ENCODE measurements at places on chromosomes 2 and 18. TPM values are rescaled to one million over a fixed set of nuclear protein-coding genes. Genes with fewer than 3 reads are reported as not detected.

DNA sequence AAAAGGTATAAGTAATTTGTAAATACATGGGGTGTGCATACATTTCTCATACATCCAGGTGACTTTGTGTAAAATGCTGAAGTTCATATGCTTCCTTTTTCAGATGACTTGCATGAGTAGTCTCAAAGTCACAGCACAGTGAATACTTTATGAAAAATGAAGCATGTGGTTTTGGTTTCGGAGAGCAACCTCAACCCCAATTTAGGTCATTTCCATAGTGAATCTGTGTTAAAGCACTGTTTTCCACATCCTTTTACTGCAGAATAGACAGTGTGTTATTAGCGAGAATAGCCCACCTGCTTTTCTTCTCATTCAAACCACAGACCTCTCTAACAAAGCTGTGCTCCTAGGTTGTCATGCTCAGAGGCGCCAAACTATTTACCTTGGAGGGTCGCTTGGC, 204.4 kb upstream of the RASGRP3 start:
- peak; percentile 5 for DNase-seq

DNA sequence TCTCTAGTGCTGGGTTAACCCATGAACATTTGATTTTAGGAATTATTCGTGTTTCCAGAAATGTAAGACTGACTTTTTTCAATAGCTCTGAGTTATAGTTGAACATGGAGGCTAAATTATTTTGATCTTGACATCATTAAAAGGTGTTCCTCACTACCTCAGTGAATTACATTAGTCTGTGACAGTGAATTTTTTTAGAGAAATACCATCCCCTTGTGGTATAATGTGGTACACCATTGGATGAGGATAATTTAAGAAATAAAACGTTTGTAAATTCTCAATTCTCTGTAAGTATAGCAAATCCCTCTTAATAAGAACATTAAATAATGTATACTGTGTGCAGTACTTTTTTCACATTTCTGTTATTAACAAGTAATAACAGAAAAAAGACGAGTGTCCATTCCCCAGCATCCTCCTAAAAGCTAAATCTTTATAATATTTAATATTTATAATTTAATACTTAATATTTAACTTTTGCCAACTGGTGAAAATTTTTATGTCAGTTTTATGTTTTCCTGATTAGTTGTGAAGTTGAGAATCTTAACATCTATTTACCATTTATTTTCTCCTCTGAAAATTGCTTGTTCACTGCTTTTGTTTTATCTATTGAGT, 70.3 kb upstream of the CWC22 start:
- DNase-seq, result no peak

- peak; percentile 85 for DNase-seq
Observed at GRCh38 chr2:200812122-200813022, 662 bp downstream of the BZW1 start.

DNA sequence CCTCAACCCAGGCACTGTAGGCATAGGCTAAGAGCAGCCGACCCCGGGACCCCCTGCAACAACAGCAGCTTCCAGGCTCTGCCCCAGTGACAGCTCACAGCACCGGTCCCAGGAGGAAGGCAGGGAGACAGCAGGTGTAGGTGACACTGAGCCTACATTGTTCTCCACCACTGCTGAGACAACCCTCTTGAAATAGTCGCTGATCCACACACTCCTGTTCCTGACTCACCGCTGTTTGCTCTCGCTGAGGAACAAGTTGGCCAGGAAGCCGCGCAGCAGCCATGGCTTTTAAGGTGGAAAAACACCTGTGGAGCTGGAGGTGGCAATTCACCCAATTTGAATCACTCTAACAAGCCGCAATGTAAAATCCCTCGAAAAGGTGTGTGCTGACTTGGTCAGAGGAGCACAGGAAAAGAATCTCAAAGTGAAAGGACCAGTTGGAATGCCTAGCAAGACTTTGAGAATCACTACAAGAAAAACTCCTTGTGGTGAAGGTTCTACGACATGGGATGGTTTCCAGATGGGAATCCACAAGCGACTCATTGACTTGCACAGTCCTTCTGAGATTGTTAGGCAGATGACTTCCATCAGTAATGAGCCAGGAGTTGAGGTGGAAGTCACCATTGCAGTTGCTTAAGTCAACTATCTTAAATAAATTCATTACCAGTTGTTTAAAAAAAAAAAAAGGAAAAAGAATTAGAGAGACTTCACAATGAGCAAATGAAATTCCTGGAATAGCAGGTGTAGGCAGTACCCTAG, 167.5 kb downstream of the ARL4C start:
- DNase-seq, result no peak

The GPR75 gene
- total RNA-seq, result 0.91 TPM

DNA sequence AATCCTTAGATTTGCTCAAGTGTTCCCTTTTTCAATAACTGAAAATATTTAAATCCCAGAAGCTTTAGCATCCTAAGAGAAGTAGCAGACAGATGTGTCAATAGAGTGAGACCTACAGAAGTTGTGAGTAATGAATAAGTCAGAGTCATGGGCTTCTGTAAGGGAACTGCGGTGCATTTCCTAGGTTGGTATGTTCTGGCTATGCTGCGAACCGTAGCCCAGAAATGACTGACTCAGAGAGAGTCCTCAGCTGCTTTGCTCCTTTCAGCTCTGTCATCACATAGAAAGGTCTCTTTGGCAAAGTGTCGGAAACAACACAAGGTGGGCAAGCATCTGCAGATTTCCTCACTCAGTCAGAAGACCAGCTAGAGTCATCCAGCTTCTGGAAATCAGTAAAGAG, 297.1 kb downstream of the ARHGAP15 start:
- DNase-seq, result no peak

The CERKL gene
- total RNA-seq, result not detected

GRCh38 chr2:6785493-6785892, 80.2 kb downstream of the CMPK2 start:
- no peak for DNase-seq

DNA sequence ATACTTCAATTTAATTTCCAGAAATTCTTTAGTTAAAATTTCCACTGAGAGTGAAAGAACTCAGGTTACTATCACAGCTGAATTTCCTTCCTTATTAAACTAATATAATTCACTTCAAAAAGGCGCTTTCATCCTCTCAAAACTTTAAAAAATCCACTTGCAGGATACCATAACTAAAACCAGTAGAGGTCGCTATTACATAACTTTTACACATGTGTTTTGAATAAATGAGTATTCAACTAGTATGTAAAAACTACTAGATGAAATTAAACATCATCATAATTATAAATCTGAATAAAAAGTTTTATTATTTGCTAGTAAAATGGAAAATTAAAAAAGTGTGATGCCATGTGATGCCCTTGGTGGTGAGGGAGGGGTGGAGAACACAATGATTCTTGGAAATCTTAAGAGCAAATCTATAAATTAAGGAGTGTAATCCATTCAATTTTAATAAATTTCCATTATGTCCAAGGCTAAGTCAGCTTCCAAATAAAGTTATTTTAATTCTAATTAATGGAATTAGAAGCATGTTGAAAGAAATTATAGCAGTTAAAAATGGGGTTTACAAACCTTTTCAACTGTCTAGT, 61.4 kb downstream of the SOS1 start:
- DNase-seq, result no peak

DNA sequence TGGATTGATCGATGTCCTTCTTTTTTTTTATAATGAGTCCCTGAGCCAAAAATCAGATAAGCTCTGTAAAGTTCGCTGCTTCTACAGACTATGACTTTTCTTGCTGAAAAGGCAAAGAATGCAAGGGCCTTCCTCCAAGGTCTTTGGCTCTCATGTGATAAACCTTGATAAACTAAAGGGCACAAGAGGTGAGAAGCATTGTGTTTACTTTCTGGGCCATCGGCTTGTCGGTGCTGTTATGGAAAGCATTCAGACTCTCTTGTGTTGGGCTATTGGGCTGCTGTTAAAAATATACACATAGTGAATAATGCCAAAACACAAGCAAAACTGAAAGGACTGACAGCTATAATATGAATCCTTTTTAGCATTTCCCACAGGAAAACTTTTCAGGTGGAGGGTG, 472.4 kb upstream of the SPHKAP start:
- DNase-seq, result no peak

DNA sequence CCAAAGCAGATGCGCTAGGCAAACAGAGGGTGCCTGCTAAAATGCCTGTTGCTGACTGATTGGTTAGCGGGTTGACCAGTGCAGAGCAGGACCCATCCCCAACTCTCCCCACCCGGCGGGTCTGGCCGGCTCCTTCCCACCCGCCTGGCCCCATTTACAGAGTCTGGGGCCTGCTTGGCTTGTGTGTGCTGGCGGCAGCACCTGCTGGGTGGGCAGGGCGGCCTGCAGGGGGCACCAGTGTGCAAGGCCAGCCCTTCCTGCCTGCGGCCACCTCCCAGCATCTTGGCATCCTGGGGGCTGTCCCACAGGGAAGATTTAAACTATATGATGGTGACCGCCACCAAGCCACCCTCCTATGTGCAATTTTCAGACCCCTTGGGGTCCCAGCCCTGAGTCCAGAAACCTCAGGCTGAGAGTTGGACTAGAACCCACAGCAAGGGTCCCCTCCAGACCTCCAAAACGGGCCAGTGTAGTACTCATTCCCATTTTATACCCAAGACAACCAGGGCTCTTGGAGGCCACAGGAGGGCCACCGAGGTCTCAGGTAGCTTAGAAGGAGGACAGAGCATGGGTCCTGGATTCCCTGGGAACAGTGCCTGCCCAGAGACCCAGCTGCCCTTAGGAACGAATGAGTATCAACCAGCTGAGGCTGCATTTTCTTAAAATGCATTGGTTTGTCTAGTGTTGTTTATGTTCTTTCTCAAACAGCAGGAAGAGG, 173.6 kb downstream of the SMAD7 start:
- DNase-seq, result peak; percentile 77

GRCh38 chr18:805008-805754, 6.9 kb downstream of the YES1 start:
- DNase-seq, result no peak

GRCh38 chr2:53854678-53855077, 5.1 kb downstream of the GPR75 start:
- DNase-seq, result no peak

The ARHGAP15 gene
- total RNA-seq, result 91.4 TPM

DNA sequence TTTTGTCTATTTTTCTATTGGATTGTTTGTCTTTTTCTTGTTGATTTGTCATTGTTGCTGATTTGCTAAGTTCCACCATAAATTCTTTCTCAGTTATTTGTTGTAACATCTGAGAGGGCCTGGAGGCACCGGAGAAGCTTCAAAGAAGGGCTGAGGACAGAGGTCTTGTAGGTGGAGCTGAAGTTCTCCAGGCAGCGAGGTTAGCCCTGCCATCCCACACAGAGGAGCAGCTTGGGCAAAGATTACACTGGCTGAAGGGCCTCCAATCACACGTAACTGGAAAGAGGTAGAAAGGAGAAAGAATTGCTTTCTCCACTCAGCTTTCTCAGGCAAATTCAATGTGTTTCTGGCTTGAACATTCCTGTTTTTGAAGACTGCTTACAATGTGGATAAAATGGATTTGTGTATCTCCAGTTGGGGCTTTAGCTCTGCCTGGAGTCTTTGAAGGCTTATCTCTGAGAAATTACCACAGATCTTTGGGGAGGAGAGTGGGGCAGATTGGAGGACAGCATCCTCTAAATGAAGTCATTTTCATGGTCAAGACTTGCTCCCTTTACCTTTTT, 21.1 kb upstream of the EMILIN2 start:
- DNase-seq, result no peak

Measured in activated naive CD4-positive, alpha-beta T cell treated with anti-CD3 and anti-CD28 coated beads, Interleukin-2, amount 50 U/mL, for 72 hours (primary cell).